Left lung (tissue), 14 donors: ENCODE measurements at places on chromosomes 5 and 9.

DNA sequence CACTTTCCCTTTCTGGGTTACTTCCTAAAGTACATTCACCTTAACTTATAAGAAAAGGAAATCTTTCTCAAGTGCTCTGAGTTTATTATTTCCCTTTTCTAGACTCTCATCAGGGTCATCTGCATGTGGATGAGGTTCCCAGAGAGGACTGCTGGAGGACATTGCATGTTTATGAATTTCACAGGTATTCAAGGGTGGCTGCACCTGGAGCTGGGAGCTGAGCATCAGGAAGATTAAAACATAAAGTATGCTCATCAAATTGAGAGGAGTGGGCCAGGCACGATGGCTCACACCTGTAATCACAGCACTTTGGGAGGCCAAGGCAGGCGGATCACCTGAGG lies 34.7 kb upstream of the PLIN2 start:
- no peak for DNase-seq

- DNase-seq = no peak
Measured at GRCh38 chr5:132999246-132999645, 27.1 kb downstream of the ZCCHC10 start.

GRCh38 chr5:168786147-168786546 lies 207.0 kb upstream of the PANK3 start:
- DNase-seq = no peak

- DNase-seq = no peak
Measured at GRCh38 chr5:1781726-1782384, 17.8 kb downstream of the MRPL36 start.

DNA sequence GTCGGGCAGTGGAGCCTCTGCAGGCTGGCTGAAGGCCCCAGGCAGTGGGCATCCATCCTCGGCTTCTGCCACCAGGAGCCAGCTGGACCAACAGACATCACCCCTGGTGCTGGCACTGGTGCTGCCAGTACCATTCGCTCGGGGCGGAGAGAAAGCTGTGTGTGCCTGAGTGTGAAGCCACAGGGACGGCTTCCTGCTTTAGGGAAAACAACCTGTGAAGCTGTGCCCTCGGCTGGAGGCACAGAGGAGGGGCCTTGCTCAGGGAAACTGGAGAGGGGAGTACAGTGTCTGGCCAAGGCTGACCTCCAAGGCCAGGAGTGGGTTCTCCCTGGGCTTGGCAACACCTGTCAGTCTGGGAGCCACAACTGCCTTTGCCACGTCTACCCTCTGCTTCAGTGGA lies 38.3 kb downstream of the NEK6 start:
- no peak for DNase-seq

GRCh38 chr9:27125030-27125429 lies 16.0 kb downstream of the TEK start:
- no peak for DNase-seq

GRCh38 chr5:122585371-122585770 lies 189.5 kb upstream of the SNX2 start:
- no peak for DNase-seq

DNA sequence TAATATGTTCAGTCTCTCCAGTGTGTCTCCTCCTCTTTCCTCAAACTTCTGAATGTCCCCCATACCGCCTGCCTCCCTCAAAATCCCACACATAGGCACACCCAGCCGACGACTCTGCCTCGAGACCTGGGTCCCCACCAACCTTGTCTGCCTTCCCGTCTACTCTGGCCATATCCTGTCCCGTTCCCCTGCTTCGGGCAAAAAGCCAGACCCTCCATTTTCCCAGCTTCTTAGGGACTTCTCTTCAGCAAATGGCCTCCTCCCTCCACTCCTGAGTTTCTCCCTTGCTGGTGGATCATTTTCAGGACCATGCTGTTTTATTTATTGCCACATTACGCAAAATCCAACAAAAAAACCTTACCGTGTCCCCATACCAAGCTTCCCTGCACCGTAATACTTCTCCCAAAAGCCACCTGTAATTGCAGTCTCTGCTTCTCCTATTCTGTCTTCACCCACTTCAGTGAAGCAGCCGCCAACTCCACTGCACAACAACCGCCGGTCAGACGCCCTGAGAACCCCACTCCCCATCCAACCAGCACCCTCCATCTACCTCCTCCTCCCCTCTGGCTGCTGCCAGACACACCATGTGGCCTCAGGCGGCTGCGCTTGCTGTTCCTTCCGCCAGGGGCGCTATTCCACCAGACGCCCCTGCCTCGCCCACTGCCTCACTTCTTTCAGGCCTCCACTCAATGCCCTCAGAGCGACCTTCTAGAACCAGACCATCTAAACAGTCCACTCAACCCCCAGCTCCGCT lies 117.0 kb downstream of the TRPM6 start:
- peak; percentile 11 for DNase-seq

- no peak for DNase-seq
Measured at GRCh38 chr5:41875121-41875520, 4.9 kb upstream of the OXCT1 start.

- DNase-seq = no peak
Measured at GRCh38 chr5:110561510-110561909, 165.0 kb downstream of the TMEM232 start.

DNA sequence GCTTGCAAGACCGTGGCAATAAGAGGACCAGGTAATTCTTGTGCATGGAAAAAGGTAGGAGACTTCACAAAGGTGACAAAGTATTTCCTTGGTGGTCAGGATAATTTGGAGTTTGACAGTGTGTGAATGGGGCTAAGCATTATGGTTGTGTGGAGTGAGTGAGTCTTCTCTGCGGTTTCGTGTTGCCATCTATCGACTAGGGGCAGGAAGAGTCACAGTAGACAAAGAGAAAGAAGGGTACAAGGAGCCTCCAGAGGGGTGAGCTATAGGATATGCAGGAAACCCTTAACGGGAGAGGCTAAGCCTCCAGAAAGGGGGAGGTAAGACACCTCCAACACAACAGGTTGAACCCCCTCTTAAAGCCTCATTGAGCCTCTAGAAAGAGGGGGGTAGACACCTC lies 64.0 kb upstream of the RANBP6 start:
- DNase-seq = no peak
